Esophagus squamous epithelium (tissue), 5 donors: ENCODE measurements at places on chromosomes 4 and X.

GRCh38 chr4:11769434-11769833 is 340.7 kb upstream of the HS3ST1 start:
- H3K27ac ChIP-seq = no peak overlapping the region
- no peak overlapping the region for H3K4me3 ChIP-seq
- no peaks in the 10 kb centered on the region for H3K27me3 ChIP-seq
- H3K36me3 ChIP-seq = no peaks in the 10 kb centered on the region
- no peaks in the 10 kb centered on the region for H3K4me1 ChIP-seq
- no peak for DNase-seq

GRCh38 chr4:36687681-36688080 is 406.3 kb downstream of the DTHD1 start:
- no peak for DNase-seq
- no peak overlapping the region for H3K4me3 ChIP-seq
- no peaks in the 10 kb centered on the region for H3K36me3 ChIP-seq

DNA sequence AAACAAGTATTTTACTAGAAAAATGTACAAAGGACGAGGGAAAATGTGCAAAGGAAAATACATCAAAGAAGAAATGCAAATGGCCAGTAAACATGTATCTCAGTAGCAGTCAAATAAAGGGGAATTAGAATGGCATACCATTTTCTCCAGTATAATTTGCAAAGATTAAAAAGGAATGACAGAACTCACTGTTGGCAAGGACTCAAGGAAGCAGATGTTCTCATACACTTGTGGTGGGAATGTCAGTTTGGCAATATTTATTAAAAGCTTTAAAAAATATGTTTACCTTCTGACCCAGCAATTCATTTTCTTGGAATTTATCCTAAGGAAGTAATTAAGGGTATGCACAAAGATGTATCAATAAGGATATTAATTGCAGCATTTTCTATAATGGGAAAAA is 7.6 kb downstream of the CLCN5 start:
- no peak overlapping the region for H3K4me3 ChIP-seq
- H3K36me3 ChIP-seq = no peaks in the 10 kb centered on the region
- no peaks in the 10 kb centered on the region for H3K4me1 ChIP-seq
- H3K27me3 ChIP-seq = no peaks in the 10 kb centered on the region
- DNase-seq = no peak
- H3K27ac ChIP-seq = no peak overlapping the region

DNA sequence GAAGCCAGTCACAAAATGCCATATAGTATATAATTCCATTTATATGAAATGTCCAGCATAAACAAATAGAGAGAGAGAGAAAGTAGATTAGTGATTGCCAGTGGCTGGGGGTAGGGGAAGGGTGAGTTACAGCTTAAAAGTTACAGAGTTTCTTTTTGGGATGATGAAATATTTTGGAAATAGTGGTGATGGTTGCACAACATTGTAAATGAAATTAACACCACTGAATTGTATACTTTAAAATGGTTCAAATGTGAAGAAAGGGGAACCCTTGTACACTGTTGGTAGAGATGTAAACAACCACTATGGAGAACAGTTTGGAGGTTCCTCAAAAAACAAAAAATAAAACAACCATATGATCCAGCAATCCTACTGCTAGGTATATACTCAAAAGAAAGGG is 131.2 kb upstream of the GPC4 start:
- H3K27me3 ChIP-seq = no peaks in the 10 kb centered on the region
- no peak overlapping the region for H3K4me3 ChIP-seq
- no peaks in the 10 kb centered on the region for H3K4me1 ChIP-seq
- no peak for DNase-seq

GRCh38 chrX:119399772-119400101 is 601 bp downstream of the SLC25A43 start:
- no peaks in the 10 kb centered on the region for H3K27me3 ChIP-seq
- H3K4me3 ChIP-seq = peak overlapping the region; percentile 68
- no peak for DNase-seq
- peak overlapping the region; percentile 91 for H3K27ac ChIP-seq
- H3K4me1 ChIP-seq = no peaks in the 10 kb centered on the region

- no peaks in the 10 kb centered on the region for H3K36me3 ChIP-seq
- peak overlapping the region; percentile 70 for H3K27ac ChIP-seq
Measured at GRCh38 chr4:127709456-127709855, 20.7 kb upstream of the SLC25A31 start.

GRCh38 chr4:4474476-4474875 is 67.4 kb downstream of the STX18 start:
- peaks cover 2% of the 10 kb centered on the region for H3K4me1 ChIP-seq
- H3K27ac ChIP-seq = no peak overlapping the region
- H3K27me3 ChIP-seq = no peaks in the 10 kb centered on the region
- no peak overlapping the region for H3K4me3 ChIP-seq
- H3K36me3 ChIP-seq = no peaks in the 10 kb centered on the region

GRCh38 chr4:8836664-8837171 is 34.9 kb downstream of the HMX1 start:
- no peak for DNase-seq
- H3K4me1 ChIP-seq = no peaks in the 10 kb centered on the region
- no peaks in the 10 kb centered on the region for H3K36me3 ChIP-seq
- no peak overlapping the region for H3K4me3 ChIP-seq
- no peaks in the 10 kb centered on the region for H3K27me3 ChIP-seq
- H3K27ac ChIP-seq = no peak overlapping the region

DNA sequence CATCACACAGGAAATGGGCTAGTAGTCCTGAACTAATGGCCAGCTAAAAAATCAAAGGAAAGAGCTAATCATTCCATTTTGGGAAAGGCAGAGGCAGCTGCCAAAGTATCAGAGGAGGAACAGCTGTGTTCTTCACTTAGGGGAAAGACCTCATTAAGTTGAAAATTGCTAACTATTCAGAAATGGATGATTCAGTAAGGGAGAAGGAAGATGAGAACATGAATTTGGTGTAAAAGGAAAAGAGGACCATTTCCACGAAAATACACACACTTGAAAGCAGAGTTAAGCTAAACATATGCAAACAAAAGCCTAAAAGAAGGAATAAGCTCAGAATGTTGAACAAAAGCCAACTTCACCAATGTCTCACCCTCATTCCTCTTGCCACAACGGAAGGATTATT is 90.4 kb downstream of the PCDH19 start:
- no peak overlapping the region for H3K27ac ChIP-seq
- H3K36me3 ChIP-seq = no peaks in the 10 kb centered on the region
- no peaks in the 10 kb centered on the region for H3K4me1 ChIP-seq
- H3K4me3 ChIP-seq = no peak overlapping the region

- no peaks in the 10 kb centered on the region for H3K27me3 ChIP-seq
- H3K4me1 ChIP-seq = no peaks in the 10 kb centered on the region
- no peak for DNase-seq
- peak overlapping the region; percentile 60 for H3K27ac ChIP-seq
- H3K36me3 ChIP-seq = no peaks in the 10 kb centered on the region
Measured at GRCh38 chr4:148954011-148954749, 512.0 kb upstream of the NR3C2 start.
